ENCODE measurements at places on chromosomes 12 and 14.

- no peak for DNase-seq
Measured at GRCh38 chr12:74317078-74317601, 220.5 kb upstream of the ATXN7L3B start.

- no peak for DNase-seq
Measured at GRCh38 chr12:103580026-103580425, 7.0 kb upstream of the STAB2 start.

DNA sequence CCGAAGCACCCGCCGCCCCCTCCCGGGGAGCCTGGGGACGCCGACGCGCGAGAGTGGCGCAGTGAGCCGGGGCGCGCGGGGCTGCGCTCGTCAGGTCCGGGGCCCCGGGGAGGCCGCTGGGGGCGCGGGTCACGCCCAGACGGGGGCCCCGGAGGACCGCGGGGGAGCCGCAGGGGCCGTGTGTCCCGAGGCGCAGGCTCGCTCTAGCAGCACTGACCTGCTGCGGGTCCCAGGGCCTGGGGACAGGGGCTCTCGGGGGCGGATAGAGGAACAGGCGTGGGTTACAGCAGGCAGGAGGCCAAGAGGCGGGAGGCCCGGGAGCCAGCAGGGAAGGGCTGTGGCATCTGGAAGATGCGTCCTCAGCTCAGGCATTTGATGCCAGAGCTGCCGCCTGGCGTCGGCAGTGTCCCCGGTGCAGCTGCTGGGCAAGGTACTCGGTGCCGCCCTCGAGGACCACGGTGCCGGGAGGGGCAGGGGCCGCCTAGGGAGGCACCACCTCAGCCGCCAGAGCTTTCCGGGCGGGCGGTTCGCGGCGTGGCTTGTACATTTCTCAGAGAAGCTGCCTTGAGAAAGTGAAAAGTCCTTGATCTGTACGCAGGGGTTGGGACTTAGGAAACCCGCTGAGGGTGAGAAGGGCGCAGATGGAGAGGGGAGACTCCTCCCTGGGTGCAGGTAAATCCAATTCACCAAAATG, 1.2 kb downstream of the WNT5B start:
- DNase-seq: peak; percentile 34

DNA sequence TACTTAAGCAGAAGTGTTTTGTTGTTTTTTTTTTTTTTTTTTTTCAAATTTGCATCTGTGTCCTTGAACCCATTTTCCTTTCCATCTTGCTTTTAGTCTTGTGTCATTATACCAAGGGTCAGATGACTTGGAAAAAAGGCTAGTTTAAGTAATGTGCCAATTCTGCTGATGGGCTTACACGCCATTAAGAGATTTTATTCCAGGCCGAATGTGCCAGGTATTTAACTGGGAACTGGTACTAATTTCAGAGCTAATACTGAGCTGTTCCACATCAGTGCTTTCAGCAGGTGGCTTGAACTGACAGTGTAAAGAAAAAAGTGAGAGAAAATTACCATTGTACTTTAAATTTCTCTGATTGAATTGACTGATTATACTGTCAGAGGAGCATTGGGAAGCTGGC, 224.9 kb downstream of the NPAS3 start:
- DNase-seq: no peak
